ENCODE measurements at places on chromosomes 1 and 21.
A peak's percentile ranks its signal among the peaks of the same experiment; 100 is the strongest.

DNA sequence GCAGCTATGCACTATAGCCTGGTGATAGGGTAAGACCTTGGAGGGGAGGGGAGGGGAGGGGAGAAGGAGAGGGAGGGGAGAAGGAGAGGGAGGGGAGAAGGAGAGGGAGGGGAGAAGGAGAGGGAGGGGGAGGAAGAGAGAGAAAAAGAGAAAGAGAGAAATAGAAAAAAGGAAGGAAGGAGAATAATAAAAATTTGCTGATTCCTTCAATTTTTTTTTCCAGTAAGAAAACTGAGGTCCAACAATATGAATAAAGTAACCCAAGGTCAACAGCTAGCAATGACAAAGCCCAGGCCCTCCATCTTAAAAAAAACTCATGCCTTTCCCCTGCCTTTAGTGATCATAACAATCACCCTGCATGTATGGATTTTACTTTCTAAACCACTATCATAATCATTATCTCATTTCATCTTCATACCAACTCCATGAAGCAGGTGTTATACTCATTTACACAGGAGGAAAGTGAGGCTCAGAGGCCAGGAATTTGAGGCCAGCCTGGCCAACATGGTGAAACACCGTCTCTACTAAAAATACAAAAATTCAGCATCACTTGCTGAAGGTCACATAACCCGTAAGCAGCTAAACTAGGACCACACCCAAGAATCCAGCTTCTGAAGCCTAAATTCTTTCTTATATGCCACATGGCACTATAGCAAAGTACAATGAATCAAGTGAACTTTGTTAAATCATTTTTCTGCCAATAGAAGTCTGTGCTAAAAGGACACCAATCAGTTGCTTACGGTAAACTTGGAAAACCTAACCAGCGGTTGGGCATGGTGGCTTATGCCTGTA is 23.4 kb upstream of the BRDT start:
- no peak for DNase-seq

DNA sequence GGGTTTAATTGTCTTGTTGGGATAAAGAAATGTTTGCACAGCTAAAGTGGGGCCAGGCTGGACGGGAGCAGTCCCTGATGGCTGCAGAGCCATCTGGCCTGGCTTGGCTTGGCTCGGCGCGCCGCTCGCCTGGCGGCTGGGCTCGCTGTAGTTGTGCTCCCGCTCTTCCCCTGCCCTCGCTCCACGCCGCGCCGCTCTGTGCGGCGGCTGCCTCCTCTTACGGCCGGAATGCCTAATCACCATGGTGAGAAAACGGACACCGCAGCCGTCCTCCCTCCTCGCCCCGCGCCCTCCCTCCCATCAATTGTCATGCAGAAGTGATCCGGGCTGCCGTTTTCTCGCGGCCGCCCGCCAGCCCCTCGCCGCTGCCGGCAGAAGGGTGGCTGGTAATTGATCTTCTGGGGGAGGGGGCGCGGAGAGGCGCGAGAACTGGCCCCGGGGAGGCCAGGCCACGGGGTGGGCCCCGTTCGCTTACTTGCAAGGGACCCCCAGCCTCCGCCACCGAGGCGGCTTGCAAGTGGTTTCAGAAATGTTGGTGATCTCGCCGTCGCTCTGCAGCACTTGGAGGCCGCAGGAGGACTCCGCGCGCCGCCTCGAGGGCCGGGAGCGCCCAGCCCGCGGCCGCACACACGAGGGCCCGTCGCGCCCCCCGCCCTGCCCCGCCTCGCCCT is 12.4 kb downstream of the RNF220 start:
- DNase-seq: peak; percentile 12

DNA sequence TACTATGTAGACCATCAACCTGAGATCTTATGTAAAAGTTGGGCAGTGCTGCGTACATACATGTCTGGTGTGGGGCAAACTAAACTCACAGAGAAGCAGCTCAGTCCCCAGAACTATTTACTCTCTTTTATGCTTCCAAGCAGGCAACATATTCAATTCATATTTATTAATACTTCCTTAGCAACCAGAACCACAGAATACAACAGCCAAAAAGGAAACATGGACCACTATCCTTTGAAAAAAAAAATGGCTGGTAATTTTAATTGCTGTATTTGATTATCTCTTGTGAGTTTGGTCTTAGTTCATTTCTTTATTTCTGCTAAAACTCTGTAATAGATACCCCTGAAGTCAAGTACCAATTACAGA is 1.5 kb upstream of the PPP1R15B start:
- no peak for DNase-seq

DNA sequence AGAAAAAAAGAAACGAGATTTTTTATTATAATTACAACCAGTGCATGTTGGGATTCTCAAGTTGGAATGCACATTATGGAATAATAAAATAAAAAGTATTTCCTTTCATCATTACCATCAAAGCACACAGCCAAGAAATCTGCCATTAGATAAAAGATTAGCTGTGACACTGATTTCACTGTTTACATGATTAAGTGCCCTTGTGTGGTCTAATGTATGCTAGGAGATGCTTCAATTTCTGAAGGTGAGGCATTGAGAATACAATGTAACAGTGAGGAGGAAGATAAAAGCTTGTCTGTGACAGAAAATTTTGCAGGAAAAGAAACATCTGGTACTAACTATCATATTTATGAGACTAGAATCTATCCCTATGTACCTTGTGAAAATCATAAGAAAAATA is 409.7 kb upstream of the PRMT6 start:
- no peak for DNase-seq

DNA sequence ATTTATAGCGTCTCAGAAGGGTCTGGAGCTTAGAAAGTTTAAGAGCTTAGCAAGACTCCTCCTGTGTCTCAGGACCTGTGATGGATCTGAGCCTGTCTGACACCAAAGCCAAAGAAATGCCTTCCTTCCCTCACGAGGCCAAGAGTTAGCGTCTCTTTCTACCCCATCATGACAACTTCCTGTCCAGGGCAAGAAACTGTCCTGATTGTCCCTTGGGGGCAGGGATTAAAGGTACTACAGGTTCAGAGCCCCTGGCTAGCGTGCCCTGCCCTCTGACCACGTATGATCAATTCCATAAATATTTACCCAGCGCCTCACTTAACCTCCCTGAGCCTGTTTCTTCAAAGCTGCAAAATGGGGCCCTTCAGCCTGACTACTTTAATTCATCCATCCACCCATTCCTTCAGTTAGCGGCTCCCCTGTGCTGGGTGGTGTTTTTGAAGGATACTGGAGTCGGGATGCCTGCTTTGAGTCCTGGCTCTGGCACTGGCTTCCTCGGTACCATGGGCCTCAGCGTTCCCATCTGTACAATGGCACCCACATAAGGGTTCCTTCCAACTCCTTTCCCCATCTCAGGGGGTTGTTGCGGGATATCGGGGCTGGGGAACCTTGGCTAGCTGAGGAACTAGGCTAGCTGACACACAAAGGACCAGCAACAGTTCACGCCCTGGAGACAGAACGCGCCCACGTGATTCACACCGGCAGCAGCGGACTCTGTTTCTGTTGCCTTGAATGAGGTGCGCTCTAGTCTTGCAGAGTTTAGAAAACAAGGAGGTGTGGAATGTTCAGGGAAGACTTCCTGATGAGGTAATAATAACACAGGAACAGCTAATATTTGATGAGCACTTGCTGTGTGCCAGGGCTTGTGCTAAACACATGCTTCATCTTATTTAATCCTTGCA is 23.0 kb upstream of the EPHA2 start:
- DNase-seq: no peak

GRCh38 chr1:101142244-101142643 is 94.6 kb upstream of the S1PR1 start:
- no peak for DNase-seq

- no peak for DNase-seq
Measured at GRCh38 chr1:236030534-236030933, 34.4 kb downstream of the NID1 start.

- DNase-seq: no peak
Measured at GRCh38 chr1:30048905-30049304, 674.5 kb downstream of the MATN1 start.

DNA sequence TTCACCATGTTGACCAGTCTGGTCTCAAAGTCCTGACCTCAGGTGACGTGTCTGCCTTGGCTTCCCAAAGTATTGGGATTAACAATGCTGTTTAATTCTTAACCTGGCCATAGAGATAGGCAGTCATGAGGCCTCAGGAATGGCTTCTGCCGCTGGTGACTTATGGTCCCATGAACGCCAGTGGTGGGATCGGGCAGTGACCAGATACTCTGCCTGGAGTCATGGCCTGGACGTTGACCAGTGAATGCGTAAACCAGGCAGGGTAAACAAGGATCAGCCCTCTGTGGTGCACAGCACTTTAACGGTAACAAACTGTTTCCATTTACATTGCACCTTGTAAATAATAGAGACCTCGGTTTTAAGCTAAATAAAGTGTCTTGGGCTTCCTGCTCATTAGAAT is 23.0 kb downstream of the MTARC1 start:
- DNase-seq: no peak

DNA sequence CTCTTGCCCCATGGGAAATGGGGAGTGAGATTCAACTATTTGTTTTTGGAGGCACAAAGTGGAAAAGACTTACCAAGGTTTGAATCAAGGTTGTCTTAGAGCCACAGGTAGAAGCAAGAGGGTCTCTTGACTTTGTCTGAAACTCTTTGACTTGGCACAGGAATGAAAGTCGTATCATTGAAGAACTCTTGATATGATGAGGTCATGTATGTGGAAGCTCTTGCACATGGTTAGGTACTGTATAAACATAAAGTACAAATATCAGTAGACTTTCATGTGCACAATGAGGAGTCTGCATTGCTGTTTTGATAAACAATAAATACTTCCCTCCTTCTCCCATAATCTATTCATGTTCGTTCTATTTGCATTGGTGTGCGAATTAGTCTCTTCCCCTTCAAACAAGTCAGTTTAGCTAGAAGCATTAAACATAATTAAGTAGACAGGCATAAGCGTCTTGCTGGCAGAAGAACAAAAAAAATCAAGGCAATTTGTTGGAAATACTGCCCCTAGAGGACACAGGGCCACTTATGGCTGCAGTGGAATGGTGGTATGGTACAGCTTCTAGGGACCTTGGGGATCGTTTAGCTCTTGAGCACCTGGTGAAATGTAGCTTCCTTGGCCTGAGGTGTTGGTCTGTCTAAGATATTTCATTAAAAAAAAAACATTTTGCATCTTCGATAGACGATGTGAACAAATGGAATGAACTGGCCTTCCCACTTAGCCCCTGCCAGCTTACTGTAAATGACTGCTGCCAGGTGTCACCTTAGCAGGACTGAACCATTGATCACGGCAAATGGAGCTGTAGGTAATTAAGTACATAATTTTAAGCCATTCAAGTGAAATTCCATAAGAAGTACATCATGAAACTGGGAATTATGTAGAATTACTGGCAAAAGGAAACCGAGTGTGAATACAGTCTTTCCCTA is 218.0 kb upstream of the GALNT2 start:
- DNase-seq: no peak

DNA sequence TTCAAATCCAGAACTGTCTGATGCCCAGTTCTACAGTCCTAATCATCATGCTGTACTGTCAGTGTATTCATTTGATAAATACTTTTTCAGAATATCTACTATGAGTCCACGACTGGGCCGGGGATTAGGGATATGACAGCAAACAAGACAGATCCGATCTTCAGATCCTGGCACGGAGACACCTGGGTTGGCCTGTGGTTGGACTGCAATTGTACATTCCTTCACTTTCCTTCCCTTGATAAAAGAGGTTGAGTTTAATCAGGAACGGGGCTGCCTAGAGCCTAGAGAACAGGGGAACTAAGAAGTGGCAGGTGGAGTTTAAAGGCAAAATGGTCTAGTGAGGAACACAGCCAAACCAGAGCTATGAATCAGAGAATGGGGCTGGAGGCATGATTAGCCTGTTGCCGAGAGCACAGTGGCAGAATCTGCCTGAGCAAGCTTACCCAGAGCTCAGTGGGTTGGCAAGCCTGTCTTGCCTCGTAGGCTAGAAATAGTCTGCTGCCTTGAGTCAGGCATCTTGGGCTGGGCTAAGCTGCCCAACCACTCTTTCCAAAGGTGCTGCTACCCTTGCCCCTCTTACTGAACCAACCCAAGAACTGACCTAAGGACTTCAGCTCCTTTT is 38.1 kb upstream of the PTCH2 start:
- DNase-seq: no peak

DNA sequence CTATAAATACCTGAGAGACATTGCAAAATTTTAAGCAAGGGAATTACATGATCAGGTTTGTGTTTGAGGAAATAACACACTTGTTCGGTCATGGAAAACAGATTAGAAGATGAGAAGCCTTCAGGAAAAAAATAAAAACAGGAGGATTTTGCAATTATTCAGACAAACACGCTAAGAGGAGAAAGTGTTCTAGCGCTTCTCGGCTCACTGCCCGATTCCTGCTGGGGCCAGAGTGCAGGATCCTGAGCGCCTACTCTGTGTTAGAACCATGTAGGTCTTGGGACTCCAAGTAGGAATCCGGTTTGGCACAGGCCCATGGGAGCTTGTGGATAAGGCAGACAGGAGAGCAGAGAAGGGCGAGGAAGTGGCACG is 8.1 kb upstream of the PRELP start:
- DNase-seq: no peak

DNA sequence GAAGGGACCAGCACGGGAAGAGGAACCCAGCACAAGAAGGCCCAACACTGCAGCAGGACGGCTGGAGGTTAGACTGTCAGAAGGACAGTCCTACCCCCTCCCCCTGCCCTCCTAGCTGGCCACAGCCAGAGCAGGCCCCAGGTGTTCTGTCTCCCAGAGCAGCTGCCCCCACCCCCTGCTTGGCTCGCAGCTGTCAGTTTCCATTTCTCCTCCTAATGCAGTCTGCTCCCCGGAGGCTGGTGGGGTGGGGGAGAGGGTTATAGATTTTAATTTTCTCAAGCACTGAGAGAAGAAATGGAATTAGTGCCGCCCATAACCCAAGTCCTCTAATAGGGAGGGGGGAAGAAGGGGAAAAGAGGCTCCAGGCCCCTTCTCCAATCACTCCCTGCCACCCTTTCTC is 13.0 kb upstream of the PEAR1 start:
- DNase-seq: no peak

- no peak for DNase-seq
Measured at GRCh38 chr1:44539991-44540730, 134.1 kb downstream of the TMEM53 start.

- no peak for DNase-seq
Measured at GRCh38 chr1:59081181-59081580, 215.7 kb upstream of the FGGY start.

- DNase-seq: peak; percentile 62
Measured at GRCh38 chr1:15345705-15346345, 63.9 kb upstream of the EFHD2 start.

DNA sequence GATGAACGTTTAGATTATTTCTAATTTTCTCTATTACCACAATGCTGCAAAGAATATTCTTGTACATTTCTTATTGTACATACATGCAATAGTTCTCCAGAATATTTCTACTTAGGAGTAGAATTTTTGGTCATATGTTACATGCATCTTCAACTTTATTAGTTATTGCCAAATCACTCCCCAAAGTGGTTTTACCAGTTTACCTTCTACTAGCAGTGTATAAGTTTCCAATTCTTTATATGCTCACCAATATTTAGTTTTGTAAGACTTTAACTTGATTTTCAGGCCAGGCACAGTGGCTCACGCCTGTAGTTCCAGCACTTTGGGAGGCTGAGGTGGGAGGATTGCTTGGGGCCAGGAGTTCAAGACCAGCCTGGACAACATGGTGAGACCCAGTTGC is 55.4 kb downstream of the SNRPE start:
- no peak for DNase-seq
